ENCODE measurements at places on chromosomes 1 and 21.
A peak's percentile ranks its signal among the peaks of the same experiment; 100 is the strongest.

DNA sequence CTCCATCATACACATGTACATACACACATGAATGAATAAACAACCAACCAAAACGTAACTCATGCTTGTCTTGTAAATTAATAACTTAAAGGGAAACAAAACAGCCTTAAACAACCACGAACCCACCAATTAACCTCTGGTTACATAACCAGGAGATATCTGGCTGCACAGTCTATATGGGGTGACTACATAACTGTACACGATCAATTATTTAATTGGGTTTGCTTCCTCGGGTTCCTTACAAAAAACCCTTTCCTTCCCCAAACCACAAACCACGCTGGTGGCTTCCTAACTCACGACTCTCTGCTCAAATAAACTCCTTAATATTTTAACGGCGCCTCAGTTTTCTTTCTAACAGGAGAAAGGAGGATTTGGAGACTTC is 744 bp downstream of the ZNF670 start:
- DNase-seq, result peak; percentile 15

GRCh38 chr1:111334169-111334568 is 43.5 kb downstream of the CHIA start:
- DNase-seq, result peak; percentile 48

- DNase-seq, result no peak
Measured at GRCh38 chr1:3508757-3509415, 54.4 kb downstream of the ARHGEF16 start.

DNA sequence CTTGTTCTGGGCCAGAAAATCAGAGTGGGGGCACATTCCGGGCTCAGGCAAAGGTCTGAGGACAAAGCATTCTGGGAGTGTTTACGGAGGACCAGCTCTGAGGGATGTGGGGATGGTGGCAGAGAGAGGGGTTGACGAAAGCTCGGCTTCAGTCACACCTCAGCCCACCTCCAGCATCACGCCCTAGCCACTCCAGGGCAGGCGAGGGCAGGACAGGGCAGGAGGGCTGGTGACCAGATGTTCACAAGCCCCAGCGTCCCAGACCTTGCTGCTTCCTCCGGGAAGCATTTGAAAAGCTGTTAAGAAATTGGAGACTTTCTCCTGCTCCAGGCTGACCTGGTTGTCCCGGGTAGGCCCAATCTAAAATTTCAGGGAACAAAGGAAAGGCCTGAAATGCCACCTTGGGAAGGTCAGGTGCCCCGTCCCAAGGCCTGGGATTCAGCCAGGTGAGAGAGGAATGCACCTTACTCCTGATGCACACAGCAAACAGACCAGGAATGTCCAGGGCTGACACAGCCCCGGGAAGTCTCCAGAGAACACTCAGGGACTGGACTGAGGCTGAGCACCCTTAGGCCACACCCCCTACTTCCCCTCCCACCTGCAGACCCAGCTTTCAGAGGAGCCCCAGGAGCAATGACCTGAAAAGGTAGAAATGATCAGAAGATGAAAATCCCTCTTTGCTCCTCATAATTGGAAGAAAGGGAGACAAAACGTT is 71.9 kb upstream of the KLHDC7A start:
- DNase-seq, result no peak

- peak; percentile 20 for DNase-seq
Measured at GRCh38 chr1:25973610-25974321, 24.1 kb downstream of the PAFAH2 start.

- DNase-seq, result no peak
Measured at GRCh38 chr1:201038186-201038876, 14.8 kb upstream of the KIF21B start.

DNA sequence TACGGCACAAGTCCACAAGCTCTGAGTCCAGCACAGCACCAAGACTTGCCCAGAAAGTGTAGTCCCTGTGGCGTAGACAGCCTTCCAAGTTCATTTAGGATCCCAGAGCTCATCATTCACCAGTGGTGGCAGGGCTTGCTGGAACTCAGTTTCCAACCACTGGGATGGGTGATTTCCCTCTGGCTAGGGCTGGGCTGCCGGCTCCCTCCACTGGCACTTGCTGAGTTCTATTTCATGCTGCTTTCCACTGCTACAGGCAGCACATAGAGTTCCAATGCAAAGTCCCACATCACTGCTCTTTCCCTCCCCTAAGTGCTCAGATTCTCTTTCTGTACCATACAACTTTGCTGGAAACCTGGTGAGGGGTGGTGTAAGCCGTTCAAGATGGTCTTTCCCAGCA is 510.3 kb upstream of the TMPRSS15 start:
- no peak for DNase-seq

DNA sequence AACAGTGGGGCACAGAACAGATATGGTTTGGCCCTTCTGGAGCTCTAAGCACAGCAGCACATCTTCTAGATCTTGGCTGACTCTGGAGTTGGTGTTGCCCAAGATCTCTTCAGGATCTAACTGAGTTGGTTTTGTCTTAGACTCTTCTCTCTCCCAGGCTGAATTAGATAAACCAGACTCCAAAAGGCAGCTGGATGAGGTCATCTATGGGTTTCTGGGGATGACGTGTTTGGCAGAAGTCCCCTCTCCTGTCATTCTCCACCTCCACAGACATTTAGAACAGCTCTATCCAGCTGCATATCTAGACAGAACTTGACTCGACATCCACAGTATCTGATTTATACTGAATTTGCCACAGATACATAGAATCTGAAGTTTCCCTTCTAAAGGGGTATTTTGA is 75.3 kb downstream of the ST6GALNAC5 start:
- DNase-seq, result peak; percentile 81

DNA sequence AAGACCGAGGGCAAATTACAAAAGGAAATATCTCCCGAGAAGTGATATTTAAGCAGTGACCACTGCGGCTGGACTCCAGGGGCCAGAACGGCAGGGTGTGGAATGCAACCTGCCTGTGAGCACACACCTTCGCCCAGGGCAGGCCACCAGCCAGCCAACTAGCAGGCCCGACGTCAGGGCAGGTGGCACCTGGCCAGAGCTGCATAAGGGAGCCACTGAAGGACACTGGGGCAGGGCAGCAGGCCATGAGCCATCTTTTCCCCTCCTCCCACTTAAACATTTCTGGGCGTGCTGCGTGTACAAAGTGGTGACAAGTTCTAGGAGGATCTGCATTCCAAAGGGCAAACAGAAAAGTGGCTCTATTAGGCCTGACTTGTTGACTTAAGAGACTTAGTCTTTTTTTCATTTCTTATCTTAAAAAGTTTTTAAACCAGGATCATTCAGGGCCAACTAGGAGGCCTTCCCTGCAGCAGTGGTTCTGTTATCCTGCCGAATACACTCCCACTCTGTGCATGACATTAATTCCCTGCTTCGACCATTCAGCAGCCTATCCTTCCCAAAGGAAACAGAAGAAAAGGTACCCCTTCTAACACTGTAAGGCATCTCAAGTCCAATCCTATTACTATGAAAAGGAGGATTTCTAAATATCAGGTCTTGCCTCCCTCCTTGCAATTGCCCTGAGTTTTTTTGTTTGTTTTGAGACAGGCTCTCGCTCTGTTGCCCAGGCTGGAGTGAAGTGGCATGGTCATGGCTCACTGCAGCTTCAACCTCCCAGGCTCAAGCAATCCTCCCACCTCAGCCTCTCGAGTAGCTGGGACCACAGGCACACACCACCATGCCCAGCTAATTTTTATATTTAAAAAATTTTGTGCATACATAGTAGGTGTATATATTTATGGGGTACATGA is 96.3 kb downstream of the BCAR3 start:
- no peak for DNase-seq

DNA sequence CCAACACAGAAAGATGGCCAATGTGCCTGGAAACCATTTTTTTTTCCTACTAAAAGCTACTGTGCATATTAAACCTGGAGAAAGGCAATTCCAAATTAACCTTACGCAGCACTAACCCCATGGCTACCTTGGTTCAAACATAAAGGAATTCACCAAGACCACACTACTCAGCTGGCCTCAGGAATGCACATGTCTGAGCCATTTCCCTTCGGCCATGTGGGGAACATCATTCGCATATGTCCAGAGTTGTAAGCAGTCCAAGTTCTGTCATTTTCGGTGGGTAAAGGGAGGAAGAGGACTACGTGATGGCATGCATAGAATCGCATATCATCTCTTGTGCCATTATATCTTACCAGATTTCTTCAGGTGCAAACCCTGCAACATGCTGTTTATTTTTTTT is 175.4 kb downstream of the NTMT2 start:
- DNase-seq, result peak; percentile 90

GRCh38 chr1:76266762-76267161 is 192.2 kb downstream of the ST6GALNAC3 start:
- no peak for DNase-seq

DNA sequence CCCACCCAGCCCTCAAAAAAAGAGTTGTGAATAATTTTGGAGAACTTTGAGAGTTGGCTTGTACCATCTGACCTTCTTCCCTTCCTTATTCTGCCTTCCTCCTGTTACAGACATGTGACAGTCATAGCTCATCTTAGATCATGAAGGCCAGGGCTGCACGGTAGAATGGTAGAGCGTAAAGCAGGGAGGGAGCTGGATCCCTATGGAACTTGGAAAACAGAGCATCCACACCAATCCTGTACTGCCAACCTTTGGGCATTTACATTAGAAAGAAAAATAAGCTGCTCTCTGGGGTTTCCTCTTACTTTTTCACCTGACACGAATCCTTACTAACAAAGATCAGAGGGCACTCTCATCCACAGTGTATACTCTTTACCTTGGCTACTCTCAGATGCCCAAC is 121.5 kb downstream of the GPR52 start:
- no peak for DNase-seq

- peak; percentile 35 for DNase-seq
Measured at GRCh38 chr1:96465441-96465840, 256.1 kb upstream of the PTBP2 start.

- DNase-seq, result no peak
Measured at GRCh38 chr1:27342391-27342777, 562 bp downstream of the SYTL1 start.

DNA sequence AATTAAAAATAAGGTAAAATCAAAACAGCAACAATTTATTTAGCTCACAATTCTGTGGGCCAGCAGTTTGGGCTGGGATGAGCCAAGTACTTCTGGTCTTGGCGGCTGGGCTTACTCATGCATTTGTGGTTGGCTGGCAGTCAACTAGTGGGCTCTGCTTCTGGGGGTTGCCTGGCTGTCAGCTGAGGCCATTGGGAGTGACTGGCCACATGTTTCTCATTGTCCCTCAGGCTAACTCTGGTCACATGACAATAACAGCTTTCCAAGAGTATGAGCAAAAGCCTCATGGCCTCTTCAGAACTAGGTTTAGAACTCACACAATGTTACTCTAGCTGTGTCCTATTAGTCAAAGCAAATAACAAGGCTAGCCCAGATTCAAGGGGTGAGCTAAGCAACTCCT is 15.6 kb upstream of the CHIA start:
- DNase-seq, result peak; percentile 98

DNA sequence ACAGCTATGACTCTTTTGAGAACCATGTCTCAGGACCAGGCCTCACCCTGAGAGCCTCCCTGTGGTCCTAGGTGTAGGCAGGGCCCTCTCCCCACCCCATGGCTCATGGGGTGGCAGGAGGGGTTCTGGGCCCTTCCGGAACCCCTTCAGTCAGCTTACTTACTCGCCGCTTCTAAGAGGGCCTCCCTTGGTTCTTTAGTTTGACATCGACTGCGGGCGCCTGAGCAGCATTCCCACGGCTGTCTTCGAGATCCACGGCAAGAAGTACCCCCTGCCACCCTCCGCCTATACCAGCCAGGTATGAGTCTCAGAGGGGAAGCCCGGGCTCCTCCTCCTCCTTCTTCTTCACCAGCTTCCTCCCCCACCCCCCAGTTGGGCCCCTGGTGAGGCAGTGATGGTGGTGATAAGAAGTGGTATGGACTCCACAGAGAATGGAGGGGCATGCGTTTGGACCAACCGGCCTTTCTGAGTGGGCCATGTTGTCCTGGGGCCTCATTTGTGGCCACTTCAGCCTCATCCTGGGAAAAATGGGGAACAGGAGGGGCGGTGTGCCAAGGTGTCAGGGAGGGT is 28.9 kb downstream of the KCNA10 start:
- DNase-seq, result no peak

DNA sequence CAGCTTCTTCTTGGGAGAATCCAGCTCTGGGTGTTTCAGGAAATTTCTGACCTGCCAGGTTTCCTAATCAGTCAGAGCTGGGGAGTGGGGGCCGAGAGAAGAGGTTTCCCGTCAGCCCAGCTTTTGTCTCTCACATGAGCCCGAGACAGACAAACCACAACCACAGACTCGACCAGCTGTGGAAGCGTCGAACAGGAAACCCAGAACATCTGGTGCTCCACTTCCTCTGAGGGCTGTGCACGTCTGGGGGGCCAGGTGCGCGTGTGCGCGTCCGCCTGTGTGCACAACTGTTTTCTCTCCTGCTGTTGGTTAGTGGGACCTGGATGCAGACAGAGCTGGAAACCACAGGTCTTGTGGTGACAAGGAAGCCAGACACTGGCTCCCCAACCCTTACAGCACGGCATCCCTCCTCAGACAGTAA is 113.0 kb upstream of the SLC25A33 start:
- DNase-seq, result no peak

- no peak for DNase-seq
Measured at GRCh38 chr1:52235646-52236045, 93.8 kb downstream of the ZFYVE9 start.

- DNase-seq, result no peak
Measured at GRCh38 chr1:50180367-50180766, 71.6 kb downstream of the ELAVL4 start.

DNA sequence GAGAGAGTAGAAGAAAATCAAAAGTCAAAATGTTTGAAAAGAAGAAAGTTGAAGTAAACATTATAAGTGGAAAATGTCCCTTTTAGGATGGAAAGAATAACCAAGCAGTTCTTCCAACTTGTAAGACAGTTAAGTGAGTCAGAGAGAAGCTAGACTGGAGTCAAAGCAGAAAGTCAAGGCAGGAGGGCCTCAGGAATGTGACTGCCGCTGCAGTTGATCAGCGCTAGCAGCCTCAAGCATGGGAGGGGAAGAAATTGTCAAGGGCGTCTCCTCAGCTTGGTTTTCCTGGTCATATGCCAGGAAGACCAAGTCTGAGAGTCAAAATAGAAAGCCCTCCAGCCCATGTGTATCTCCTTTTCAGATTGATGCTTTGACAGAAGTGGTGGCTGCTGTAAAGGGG is 23.2 kb downstream of the HAO2 start:
- no peak for DNase-seq

DNA sequence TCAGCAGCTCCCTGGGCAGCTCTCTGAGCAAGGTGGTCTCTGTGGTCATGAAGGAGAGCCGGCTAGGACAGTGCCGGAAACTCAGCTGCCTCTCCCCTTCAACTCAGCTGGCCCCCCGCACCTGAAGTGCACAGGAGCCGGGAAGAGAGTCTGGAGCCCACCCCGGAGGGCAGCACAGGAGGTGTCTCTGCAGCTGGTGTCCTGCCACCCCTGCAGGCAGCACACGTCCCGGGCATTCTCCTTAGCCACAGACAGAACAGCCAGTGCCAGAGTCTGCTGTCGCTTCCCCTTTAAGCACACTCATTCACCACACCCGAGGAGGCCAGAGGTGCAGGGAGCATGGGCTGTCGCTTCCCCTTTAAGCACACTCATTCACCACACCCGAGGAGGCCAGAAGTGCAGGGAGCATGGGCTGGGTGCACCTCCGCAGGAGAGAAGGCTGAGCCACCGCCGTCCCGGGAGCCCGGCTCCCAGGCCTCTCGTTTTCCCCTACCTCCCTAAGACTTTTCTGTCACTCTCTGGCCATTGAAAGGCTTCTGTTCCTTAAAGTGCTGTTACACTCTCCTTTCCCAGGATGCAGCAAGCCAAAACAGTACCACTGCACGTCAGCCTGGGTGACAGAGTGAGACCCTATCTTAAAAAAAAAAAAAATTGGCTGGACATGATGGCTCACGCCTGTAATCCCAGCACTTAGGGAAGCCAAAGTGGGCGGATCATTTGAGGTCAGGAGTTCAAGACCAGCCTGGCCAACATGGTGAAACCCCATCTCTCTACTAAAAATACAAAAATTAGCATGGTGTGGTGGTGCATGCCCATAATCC is 16.9 kb upstream of the SAMD11 start:
- DNase-seq, result peak; percentile 73

Data from RPMI7951 (cell line).